Activated CD4-positive, alpha-beta T cell treated with anti-CD3 and anti-CD28 coated beads, Interleukin-2, amount 50 U/mL, for 48 hours (primary cell): ENCODE measurements at places on chromosomes 12 and 14.

GRCh38 chr12:95624589-95624988, 73.3 kb upstream of the USP44 start:
- no peak for DNase-seq

- no peak for DNase-seq
These were observed 17.7 kb downstream of the DPF3 start for GRCh38 chr14:72876005-72876709.

DNA sequence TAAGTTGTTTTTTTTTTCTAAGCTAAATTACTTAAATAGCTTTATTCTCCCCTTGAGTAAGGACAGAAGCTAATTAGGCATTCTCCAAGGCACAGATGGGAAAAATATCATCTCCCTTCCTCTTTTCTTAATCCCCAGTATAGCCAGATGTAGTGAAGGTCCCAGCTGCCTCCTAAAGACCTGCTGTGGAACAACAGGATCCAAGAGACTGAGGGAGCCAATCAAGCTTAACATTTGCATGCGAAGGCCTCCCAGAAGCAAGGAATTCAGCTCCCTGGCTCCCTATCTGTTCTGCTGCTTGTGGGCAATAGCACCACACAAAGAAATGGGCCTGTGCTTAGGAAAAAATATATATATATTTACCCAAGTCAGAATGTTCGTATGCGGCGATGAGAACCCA, 255.2 kb downstream of the SYT1 start:
- no peak for DNase-seq

- DNase-seq, result peak; percentile 62
These were observed 134.2 kb downstream of the SMOC1 start for GRCh38 chr14:70013271-70013873.

GRCh38 chr12:132856581-132856980, 27.9 kb upstream of the GOLGA3 start:
- no peak for DNase-seq

- no peak for DNase-seq
These were observed 31.3 kb downstream of the FBXO34 start for GRCh38 chr14:55302367-55303124.

GRCh38 chr12:11014234-11014633, 8.2 kb downstream of the TAS2R19 start:
- no peak for DNase-seq

GRCh38 chr12:93960521-93960920, 187.9 kb upstream of the PLXNC1 start:
- DNase-seq, result no peak

DNA sequence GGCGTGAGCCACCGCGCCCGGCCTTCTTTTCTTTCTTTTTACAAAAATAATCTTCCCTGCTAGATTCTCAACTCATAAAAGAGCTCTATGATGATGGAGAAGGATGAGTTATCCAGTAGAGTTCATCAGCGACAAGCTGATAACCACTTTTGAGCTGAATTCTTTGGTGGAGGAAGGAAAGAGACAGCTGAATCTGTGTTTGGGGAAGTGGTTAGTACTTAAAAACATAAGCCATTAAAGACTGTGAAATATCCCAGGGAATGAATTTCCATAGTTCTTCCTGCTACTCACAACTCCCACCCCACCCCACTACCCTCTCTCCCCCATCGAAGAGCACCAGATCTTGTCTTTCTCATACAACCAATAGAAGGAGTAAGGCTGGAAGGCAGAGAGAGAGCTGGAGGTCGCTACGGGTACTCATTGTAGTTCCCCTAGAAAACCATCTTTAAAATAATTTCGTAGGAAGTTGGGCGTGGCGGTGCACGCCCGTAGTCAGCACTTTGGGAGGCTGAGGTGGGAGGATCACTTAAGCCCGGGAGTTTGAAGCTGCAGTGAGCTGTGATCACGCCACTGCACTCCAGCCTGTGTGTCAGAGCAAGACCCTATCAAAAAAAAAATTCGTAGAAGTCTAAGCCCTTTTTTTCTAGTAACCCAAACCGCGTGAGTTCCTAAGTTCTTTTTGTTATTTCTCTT, 647 bp upstream of the ESPL1 start:
- peak; percentile 60 for DNase-seq

GRCh38 chr14:61838661-61839245, 76.5 kb downstream of the SNAPC1 start:
- DNase-seq, result no peak

DNA sequence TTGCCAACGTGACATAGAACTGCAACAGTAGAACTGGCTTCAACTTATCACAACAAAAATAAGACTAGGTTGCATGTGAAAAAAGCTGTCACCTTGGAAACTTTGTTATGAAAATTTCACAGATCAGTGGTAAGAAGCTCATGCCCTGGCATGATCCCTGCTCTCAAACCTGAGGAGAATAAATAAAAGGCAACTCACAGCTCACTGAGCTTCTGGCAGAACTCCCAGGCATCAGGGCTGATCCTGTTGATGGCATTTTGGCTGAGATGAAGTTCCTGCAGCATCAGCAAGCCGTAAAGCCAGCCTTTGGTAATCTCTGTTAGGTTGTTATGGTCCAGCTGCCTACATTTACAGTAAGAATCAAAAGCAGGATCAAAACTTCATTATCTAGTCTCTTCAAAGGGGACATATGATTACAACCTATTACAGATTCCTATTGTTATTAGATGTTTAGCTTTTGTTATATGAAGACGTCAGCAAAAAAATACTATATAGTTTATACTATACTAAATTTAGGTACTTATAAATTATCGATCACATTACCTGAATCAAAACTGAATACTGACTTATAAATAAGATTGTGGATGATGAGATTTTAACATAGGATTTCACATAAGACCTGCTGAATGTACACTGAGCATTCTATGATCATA, 32.0 kb downstream of the LRIG3 start:
- no peak for DNase-seq

DNA sequence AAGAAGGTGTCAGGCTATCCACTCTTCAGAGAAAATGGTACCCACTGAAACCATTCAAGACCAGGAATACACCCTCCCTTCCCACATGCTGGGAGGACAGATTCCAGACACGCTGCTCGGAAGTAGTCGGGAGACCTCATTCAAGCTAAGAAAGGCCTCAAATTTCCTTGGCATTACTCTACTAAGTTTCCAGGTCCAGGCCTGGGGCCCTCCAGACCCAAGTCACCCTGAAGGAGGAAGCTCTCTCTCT, 27.1 kb upstream of the RPLP0 start:
- no peak for DNase-seq

- DNase-seq, result no peak
These were observed 210.6 kb downstream of the ADGRD1 start for GRCh38 chr12:131164096-131164872.

GRCh38 chr12:19018302-19018970, 111.1 kb upstream of the PLEKHA5 start:
- DNase-seq, result no peak

DNA sequence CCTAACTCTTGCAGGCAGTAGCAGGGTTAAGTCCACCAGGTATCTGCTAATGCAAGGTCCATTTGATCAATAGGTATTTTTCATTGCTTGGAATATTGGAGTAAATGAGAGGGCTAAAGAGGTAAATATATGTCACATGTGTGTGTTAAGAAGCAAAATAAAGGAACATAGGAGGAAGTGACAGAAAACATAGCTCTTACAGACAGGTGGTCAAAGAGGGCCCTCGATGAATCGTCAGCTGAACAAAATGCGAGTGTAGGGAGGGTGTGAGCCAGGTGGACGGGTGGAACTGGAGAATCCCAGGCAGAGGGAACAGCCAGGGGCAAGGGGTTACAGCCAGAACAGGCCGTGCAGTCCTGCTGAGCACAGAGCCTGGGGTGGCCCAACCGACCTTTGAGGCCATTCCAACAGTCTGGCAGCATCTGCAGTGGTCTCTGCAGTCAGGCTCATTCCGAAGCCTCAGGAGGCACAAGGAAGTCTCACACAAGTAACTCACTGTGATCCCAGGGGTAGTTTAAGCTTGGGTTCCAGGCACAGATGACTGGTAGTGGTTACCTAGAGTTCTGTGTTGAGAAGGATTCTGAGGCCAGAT, 43.2 kb downstream of the CCDC88C start:
- no peak for DNase-seq

GRCh38 chr12:93099792-93100191, 170.7 kb upstream of the EEA1 start:
- DNase-seq, result no peak

- DNase-seq, result no peak
These were observed 91.1 kb downstream of the MYF5 start for GRCh38 chr12:80807640-80808288.

DNA sequence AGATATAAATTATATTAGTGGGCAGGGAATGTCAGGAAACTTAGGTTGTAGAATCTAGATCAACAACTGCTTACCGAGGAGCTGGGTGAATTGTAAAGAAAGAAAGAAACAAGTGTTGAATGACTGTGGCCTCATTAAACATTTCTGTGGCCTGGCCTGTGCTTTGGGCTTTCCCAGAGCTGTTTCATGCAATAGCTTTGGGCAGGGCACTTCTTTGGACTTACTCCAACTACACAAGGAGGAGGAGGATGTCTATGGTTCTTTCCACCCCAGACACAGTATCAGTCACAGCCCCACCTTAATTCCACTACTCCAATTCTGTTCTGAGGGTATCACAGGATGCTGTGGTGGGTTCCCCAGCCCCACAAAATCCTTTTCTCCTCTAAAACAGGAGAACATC, 38.0 kb downstream of the DPF3 start:
- no peak for DNase-seq

DNA sequence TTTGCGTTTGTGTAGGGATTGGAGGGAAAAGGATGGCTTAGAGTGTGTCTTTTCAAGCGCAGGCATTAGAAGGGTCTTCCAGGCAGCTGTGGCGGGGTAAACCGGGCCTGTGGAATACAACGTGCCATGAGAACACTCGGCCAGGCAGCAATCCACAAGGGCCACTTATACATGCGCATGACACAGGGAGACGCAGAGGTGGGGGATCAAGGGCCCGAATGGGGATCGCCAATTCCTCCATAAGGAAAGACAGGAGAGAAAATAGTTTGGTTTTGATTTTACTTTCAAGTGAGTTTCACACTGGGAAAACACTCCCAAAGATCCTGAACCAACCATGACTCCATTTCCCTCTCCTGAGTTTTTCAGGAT, 71.6 kb downstream of the SPRING1 start:
- DNase-seq, result no peak

DNA sequence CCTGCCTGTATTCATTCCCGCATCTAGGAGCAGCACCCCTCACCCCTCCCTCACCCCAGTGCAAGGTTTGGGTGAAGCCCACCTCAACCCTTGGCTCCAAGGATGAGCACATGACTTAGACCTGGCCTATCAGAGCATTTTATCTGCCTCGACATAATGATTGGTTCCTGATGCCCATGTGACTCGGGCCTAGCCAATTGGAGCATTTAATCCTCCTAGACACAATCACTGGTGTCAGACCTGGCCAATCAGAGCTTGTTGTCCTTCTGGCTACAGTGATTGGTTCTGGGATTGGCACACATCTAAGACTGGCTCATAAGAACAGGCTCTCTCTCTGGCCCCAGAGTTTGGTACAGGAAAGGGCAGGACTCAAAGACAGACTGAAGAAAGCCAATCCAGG, 73.1 kb upstream of the MYL2 start:
- no peak for DNase-seq

DNA sequence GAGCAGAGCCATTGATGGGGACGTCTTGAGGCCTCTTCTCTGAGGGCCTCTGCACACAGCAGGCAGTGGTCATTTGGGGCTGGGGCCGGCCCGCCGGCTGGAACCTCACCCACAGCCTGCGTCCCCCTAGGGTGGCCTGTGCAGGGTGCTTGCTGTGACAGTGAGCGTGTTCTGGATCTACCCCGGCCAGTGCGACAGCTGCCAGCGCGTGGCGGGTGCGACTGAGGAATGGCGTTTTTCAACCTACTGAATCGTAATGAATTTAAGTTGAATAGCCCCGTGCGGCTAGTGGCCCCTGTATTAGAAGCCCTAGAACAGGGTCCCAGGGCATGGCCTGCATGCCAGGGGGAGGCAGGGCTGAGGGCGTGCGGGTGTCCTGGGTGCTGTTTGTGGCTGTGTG, 13.8 kb downstream of the RFLNA start:
- no peak for DNase-seq

DNA sequence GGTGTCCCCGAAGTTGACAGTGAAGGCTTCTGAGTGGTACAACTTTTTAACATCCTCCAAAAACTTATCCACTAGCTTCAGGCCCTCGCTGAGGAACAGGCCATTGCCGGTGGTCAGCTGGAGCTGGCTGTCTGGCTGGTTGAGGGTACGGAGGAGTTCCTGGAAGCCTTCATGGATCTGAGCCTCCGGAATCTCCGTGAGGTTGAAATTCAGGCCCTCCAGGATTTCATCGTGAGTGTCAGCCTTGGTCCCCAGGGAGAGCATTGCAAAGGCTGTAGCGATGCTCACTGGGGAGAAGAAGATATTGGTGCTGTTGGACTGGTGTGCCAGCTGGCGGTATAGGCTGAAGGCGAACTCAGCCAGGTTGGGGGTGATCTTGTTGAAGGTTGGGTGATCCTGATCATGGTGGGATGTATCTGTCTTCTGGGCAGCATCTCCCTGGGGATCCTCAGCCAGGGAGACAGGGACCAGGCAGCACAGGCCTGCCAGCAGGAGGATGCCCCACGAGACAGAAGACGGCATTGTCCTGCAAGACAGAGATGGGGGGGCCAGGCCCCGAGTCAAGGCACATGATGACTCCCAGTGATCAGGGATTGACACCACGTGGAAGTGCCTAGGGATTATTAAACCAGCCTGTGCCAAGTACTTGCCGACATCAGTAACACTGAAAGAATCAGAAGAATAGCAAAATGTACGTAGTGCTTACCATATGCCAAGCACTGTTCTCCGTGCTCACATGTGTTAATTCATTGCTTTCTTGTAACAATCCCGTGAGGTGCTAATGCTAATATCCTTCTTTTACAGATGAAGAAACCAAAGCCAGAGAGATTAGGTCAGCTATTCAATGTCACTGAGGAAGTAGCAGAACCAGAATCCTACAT, 5.4 kb downstream of the SERPINA1 start:
- no peak for DNase-seq

- DNase-seq, result no peak
These were observed 2.9 kb downstream of the MYL2 start for GRCh38 chr12:110917467-110917866.

DNA sequence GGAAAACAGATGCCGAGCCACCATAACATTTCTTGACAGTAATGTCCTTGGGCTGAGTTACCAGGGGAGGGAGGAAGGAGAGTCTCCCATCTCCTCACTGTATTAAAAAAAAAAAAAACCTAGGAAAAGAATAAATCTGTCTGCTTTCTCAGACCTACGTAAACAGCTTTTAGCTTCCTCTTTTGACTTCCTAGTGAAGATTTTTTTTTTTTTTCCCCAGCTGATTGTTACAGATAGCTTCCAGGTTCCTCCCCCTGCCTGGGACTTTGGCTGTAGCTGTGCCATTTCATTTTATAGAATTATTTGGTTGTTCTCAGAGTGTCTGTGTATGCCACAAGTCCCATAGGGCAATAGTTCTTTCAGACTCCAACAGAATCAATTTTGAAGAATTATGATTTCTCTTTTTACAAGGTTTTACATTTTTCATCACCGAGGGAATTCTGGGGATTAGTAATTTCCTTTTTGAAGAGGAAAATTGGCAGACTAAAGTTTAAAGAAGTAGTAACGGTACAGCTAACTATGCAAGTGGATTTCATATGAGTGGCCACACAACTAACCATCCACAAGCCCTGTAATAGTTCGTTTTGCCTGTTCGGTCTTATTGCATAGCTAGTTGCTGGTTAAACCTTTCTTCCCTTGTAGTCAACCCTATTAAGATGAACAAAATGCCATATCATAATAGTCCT, 23.1 kb upstream of the GNS start:
- no peak for DNase-seq
